ENCODE measurements at places on chromosomes 4 and X.

GRCh38 chr4:147518846-147519767 is 38.2 kb downstream of the EDNRA start:
- no peak for DNase-seq

- no peak for DNase-seq
Measured at GRCh38 chr4:53788011-53788410, 196.7 kb upstream of the LNX1 start.

- no peak for DNase-seq
Measured at GRCh38 chr4:87117732-87118075, 102.7 kb downstream of the KLHL8 start.

DNA sequence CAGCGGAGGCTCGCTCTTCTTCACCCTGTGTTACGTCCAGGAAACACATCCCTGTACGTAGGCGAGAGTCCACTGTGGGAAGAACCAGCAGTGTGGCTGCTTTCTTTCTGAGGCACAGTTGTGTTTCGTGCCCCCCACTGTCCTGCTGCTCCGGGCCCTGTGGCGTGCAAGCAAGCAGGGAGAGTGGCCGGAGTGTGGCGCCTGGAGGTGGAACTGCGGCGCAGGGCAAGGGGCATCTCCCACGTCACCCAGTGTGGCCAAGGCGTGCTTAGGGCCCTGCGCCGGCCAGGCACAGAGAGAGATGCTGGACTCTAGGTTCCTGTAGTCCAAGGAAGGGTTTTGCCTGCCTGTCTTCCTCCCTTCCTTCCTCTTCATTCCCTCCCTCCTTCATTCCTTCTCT is 13.3 kb upstream of the PSAPL1 start:
- DNase-seq = no peak

GRCh38 chr4:144948421-144948820 is 149.6 kb downstream of the ANAPC10 start:
- no peak for DNase-seq

DNA sequence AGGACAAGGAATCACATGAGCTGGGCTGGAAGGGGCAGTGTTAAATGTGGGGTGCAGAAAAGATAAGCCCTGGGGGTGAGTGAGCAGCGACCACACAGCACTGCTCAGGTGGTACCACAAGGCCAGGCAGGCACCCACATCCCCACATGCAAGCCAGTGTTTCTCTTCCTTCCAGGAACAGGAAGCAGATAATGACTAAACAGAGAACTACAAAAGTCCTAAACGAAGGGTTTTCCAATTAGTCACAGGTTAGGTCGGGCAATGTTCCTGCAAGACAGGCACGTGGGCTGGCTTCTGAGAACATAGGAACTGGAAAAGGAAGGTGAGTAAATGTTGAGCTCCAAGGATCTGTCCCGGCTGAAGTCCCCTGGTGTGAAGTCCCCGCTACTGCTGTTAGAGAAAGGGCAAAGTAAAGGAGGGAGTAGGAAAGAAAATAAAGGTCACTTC is 19.5 kb downstream of the RELL1 start:
- DNase-seq = no peak

DNA sequence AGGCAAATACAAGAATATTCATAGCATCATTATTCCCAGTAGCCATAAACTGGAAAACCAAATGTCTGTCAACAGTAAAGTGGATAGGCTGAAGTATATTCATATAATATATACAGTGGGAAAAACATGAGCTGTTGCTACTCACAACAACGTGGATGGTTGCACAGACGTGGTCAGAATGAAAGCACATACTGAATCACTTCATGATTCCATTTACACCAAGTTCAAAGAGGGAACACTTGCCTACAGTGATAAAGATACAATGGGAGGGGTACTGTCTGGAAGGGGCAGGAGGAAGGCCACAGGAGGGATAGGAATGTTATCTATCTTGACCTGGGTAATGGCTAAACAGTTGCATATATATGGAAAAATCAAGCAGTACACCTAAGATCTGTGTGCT is 25.3 kb downstream of the APBB2 start:
- DNase-seq = no peak

GRCh38 chr4:124640022-124640730 is 72.4 kb downstream of the ANKRD50 start:
- DNase-seq = no peak
